Stimulated activated CD4-positive, alpha-beta T cell treated with anti-CD3 and anti-CD28 coated beads, Interleukin-2, amount 100 ng/mL, for 24 hours (primary cell): ENCODE measurements at places on chromosomes 12 and 14.
A peak's percentile ranks its signal among the peaks of the same experiment; 100 is the strongest.

GRCh38 chr12:88650715-88651114, 70.4 kb upstream of the KITLG start:
- DNase-seq = no peak

GRCh38 chr12:42282294-42282693, 43.6 kb downstream of the ZCRB1 start:
- DNase-seq = no peak

DNA sequence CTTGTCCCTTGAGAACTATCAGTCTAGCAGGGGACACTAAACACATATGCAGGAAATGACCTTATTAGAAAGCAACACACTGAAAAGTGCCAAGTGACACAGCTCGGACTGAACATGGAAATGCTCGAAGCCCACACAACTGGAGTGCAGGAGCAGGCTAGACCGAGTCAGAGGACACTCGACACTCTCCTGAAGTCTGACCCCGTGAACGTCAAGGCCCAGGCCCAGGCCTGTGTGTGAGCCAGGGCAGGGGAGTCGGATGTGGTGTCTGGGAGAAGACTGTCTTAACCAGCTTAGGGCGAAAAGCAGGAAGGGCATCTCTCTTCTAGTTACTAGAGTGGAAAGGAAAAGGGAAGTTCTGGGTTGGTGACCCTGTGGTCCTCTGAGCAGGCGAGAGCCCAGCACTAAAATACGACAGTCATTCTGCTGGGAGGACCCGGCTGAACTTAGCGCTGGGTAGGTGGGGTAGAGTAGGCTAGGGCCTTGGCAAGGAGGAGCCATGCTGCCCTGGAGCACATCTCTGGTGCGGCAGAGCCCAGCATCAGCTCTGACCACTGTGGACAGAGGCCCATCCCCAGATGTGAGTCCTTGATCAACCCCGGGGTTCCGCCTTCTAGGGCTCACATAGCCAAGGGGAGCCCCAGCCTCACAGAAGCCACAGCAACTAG, 93.0 kb downstream of the NTF3 start:
- no peak for DNase-seq

DNA sequence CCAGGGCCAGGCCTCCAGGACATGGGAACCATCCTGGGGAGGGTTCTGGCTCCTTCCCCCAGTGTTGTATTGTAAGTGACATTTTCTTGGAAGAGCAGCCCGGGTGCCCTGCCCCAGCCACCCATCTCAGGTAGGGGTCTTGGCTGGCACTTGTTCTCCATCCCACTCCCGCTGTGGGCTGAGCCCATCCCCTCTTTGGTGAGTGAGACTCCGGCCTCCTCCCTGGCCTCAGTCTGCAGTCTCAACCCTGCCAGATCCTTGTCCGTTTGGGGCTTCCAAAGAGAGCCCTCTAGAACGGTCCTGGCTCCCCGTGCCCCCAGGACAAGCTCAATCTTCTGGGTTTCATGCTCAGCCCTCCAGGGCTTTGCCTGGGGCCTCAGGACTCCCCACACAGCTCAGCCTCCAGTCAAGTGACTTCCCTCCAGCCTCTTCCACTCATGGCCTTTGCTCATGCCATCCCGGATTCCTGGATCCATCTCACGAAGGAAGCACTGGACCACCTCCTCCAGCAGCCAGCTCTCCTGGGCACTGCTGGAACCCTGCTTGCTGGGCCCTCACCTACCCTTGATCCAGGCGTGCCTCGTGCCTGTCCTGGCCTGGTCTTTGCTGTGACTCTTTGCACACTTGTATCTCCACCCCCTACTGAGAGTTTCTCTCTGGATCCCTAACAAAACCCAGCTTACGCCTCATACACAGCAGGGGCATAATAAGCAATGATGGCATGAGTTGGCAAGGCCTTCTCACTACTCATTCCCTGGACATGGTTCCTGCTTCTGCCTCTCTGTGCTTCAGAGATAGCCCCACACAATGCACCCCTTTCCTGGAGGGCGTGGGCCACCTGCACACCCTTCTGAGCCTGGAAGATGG, 297.4 kb upstream of the RTL1 start:
- peak; percentile 10 for DNase-seq

DNA sequence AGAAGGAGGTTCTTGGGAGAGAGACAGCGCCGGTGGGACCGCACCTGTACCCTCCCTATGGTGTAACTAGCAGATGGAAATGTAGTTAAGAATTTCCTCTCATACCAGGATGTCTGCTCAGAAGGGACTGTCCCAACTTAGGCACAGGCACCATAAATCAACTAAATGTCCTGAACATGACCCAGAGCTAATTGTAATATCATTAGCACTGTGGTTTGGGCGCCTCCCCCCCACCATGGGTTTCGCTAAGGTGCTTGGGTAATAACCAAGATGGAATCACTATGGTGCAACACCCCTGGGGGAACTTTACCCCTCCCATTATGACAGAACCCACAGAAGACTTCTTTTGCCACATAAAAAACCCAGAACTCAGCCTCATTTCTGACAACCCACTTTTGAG, 15.9 kb downstream of the ZNF641 start:
- DNase-seq = peak; percentile 26

- no peak for DNase-seq
Observed at GRCh38 chr14:37597538-37597913, 2.1 kb downstream of the TTC6 start.

DNA sequence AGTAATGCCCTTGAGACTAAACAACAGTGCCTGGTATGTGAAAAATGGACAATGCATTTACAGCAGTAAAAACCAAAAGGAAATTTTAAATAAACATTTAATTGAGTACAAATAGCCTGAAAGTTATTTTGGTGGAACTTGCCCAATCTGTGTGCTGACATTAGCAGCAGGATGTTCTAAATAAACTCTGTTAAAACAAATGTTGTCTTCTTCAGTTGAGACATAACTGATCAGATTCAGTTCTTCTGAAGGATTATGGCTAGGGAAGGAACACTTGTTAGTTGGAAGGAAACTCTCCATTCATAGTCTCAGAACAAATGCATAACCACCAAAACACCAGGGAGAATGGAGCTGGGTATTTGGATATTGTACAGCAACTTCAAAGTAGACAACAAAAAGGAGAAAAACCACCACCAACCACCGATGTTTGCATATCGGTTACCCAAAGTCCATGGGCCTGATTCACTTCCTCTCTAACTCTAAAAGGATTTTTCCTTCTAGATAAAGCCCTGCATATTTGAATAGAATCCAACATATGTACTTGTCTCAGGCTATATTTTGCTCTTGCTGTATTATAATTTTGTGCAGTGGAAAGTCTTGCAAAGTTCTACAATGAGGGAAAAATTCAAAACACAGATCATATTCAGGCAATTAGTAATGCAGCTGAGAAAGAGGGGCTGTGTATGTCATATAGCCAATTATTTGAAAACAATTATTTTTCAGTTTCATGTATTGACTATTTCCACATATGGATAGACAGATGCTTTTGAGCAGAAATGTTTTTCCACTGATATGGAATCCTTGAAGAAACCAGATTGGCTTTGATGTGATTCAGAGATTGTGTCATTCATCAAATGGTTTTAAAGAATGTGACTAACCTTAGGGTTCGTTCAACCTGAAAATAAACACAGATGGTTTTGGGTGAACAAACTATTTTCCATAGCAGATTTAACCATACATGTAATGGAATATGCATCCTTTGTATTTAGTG, 152.2 kb upstream of the BMP4 start:
- DNase-seq = no peak

DNA sequence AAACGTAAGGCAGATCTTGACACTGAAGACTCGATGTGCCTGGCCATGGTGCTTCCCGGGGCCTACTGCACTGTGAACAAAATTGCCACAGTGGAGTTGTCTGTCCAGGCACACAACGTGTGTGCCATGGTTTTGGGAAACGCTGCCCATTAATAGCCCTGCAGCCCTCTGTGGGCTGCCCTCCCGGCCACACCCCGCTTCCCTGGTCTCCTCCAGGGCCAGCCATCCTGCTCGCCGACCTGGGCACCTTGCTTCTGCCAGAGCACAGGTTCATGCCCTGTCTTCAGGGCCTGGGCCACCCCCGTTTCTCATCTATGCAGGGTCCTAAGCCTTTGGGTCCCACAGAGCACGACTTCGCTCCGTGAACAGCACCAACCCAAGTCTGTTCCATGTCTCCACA, 18.9 kb downstream of the MEG3 start:
- no peak for DNase-seq

GRCh38 chr12:121811434-121812319, 7.9 kb downstream of the SETD1B start:
- DNase-seq = peak; percentile 77

DNA sequence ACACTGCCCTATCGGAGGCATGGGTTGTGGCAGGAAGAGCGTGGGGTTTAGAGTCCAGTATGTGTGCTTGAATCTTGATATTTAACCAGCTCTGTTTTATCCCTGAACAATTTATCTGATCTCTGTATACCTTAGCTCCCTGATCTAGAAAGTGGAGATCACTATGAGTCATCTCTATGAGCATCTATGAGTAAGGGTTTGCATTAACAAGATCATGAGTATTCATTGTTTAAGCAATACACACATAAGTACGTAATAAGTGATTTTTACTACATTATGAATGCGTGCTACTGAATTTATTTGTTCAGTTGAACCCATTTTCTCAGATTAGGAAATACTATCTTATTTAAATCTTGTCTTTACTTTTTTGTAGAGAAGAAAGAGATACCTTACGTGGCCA, 49.4 kb downstream of the GPATCH2L start:
- DNase-seq = no peak

DNA sequence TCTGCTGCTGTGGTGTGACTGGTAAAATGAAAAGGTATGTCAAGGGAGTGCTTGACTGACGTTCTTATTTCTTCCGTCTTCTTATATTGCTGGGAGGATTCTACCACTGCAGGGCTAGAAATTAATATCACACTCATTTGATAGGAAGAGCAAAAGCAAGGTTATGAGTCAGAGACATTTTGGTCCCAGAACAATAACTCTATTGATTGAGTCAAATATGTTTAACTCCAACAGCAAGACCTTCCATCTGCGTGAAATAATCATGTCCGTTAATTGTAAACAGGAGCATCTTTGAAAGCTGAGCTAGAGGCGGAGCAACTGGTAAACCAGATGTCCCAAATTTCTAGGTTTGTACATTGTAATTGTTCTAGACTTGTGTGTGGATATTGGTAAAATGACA, 1293.6 kb downstream of the AACS start:
- DNase-seq = no peak

DNA sequence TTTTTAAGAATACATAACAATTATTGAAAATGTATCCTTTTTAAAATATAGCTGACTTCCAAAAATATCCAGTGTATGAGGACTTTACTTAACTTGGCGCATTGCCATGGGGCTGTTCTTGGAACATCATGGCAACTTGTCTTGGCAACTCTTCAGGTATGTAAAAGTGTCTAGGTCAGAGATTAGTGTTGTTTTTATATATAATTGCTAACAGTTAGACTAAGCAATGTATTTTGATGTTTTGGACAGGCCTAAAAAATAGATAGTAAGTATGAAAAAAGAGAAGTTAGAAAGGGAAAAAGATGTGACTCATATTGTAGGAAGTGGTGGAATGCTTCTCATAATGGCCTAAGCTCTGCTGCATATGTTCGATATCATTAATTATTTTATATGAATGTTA, 70.9 kb downstream of the MON2 start:
- no peak for DNase-seq

- no peak for DNase-seq
Observed at GRCh38 chr12:16019136-16019535, 108.0 kb downstream of the DERA start.

GRCh38 chr12:53172352-53172751, 8.2 kb upstream of the ZNF740 start:
- DNase-seq = no peak

DNA sequence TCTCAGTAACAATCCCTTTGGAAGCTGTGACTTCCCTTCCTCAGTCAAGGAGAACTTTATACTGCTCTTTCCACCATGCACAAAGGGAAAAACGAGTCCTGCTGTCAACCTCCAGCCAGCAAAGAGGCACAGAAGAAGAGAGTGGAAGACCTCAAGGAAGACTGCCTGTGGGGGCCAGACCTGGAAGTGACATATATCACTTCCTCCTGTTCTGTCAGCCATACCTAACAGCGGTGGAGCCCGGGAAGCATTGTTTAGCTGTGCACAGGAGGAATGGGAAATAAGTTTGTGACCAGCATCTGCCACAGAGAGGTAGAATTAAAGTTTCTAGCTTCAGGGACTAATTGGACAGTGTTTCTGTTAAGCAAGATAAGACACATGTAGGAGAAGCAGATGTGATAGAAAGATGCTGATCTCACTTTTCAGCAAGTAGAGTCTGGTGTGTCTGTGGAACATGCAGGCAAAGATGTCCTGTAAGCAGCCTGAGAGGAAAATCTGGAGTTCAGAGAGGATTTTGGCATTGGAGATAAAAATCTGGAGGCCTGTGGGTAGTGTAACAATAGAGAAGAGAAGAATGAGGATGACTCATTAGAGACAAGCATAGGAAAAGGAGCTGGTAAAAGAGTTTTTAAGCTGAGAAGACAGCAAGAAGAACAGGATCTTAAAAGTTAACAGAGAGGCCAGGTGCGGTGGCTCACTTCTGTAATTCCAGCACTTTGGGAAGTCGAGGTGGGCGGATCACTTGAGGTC, 141.6 kb upstream of the CPSF6 start:
- no peak for DNase-seq

DNA sequence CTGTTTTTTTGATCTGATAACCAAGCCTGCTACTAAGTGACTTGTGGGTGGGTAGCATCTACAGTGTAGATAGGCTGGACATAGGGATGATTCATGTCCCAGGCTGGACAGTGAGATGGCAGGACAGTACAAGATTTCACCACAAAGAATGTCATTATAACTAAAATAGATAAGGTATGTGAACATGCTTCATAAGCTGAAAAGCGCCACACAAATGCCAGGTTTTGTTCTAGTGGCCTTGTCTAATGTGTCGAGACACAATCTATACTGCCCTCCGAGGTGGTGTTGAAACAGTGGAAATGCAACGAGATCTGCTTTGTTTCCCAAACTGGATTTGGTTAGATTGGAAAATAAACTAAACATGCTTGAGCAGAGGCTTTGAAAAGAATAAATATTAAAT, 4.4 kb downstream of the LGALS3 start:
- DNase-seq = no peak

- no peak for DNase-seq
Observed at GRCh38 chr14:93511001-93511400, 80.3 kb downstream of the UNC79 start.

- DNase-seq = no peak
Observed at GRCh38 chr12:128840862-128841468, 12.3 kb upstream of the GLT1D1 start.

- no peak for DNase-seq
Observed at GRCh38 chr12:100375038-100375735, 18.3 kb downstream of the SLC17A8 start.

GRCh38 chr12:95787274-95787818, 3.2 kb downstream of the NTN4 start:
- DNase-seq = no peak

DNA sequence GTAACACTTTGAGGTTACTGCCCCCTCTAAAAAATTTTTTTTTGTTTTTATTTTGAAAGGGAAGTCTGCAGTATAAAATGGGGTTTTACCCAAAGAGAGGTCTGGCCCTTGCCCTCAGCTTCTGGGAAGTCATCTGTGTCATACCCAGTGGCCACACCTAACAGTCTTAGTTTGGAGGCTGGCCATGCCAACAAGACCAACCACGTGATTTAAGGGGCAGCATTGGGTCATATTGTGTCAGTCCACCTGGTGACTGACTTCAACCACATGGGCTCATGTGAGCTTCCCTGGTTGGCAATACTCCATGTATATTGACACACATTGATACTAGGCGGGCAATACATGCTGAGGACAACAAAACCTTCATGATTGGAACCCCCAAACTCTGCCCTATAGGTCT, 173.9 kb downstream of the GXYLT1 start:
- no peak for DNase-seq

- no peak for DNase-seq
Observed at GRCh38 chr12:126582231-126582630, 1517.0 kb downstream of the AACS start.

- DNase-seq = no peak
Observed at GRCh38 chr12:107337346-107338095, 244.2 kb upstream of the CRY1 start.
